ENCODE measurements at places on chromosomes 6 and 20.

DNA sequence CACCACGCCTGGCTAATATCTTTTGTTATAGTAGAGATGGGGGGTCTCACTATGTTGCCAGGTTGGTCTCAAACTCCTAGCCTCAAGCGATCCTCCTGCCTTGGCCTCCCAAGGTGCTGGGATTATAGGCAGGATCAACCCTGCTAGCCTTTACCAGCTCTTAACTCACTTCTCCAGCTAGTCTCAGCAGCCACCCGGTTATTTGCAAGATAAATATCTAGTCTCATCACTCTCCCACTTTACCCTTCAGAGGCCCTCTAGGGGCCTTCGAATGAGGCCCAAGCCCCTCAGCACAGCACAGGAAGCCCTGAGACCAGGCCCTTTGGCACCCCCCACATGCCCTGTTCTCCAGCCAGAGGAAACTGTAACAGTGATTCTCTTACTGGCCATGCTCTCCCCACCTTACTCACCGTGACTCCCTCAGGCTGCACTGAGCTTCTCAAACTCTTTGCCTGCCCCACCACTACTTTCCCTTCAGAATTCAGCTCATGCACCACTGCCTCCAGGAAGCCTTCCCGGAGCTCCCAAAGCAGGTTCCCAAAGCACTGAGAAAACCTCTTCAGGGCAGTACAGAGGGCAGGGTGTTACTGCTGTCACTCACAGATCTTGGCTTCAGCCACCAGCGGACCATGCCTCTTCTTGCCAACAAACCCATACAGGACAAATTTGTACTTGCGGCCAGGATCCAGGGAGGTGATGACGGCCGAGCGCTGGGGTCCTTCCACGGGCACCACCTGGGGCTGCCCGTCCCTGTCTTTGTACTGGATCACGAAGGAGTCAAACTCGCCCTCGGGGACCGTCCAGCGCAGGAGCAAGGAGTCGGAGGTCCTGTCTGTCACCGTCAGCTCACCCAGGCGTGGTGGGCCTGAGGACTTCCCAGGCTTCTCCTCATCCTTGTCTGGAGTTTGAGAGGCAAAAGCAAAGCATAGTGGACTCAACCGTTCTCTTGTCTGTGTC is 25.0 kb downstream of the TNXB start:
- DNase-seq: no peak

GRCh38 chr6:37125774-37126492 is 44.0 kb upstream of the PIM1 start:
- DNase-seq: no peak

GRCh38 chr6:127967708-127968107 is 66.8 kb upstream of the THEMIS start:
- DNase-seq: no peak

GRCh38 chr6:44045672-44046015 is 81.6 kb downstream of the MRPL14 start:
- no peak for DNase-seq

DNA sequence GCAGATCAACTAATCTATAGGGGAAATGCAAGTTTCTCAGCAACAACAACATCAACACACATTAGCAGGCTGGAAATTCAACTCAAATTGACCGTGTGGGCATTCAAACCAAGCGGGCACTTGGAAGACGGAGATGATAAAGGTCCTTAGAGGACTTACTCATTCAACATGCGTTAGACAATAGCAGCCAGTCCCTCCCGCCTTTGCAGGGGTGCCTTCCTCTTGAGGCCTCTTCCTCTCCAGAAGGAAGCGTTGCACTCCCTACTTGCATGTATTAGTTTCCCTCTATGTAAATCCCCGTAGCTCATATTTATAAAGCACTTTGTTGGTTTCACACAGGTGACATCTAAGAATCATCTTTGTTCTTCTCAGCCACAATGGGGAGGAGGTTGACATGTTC is 300.8 kb upstream of the STXBP5 start:
- DNase-seq: no peak

DNA sequence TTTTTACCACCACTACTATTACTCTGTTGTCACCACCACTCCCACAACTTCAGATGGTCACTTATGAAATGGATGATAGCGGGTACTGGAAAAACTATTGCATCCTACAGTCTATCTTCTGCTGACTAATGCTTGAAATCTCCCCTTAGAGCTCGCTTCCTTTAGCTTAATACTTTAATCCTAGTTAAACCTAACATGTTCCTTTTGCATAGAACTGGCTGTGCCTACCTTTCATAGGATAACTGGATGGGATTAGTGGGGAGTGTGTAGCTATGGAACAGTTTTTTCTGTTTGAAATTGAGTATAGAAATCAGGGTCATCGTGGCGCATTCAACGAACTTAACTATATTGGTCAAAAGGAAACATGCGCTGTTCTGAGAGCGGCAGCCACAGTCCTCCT is 294.7 kb downstream of the FARS2 start:
- DNase-seq: no peak

GRCh38 chr6:159578629-159579028 is 114.4 kb downstream of the SOD2 start:
- no peak for DNase-seq

GRCh38 chr6:57013521-57013926 is 33.0 kb upstream of the KIAA1586 start:
- DNase-seq: no peak

DNA sequence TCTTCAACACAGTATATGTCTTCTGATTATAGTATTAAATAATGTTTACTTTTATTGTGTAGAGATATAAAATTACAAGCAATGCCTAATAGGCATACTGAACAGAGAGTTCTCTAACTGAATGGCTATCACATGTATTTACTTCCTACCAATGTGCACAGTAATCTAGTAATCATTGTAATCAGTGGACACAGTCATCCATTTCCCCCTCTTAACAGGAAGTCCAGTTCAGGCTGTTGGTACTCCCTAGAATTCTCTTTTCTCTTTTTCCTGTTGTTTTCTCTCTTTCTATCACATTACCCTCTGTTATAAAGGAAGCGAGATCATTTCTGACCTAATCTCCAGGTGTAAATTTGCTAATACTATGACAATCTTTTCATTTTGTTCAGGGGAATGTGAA is 172.5 kb downstream of the HTR1B start:
- no peak for DNase-seq

Measured in hematopoietic multipotent progenitor cell treated with erythropoietin and hydrocortisone succinate and interleukin-3 and kit ligand, for 17 days (in vitro differentiated cells).